ENCODE measurements at places on chromosomes 6 and 20. TPM values are rescaled to one million over a fixed set of nuclear protein-coding genes. Genes with fewer than 3 reads are reported as not detected.
A peak's percentile ranks its signal among the peaks of the same experiment; 100 is the strongest.

GRCh38 chr20:37564388-37565133 lies 36.9 kb upstream of the BLCAP start:
- DNase-seq, result peak; percentile 88

LY6G6F gene
- total RNA-seq, result not detected

DNA sequence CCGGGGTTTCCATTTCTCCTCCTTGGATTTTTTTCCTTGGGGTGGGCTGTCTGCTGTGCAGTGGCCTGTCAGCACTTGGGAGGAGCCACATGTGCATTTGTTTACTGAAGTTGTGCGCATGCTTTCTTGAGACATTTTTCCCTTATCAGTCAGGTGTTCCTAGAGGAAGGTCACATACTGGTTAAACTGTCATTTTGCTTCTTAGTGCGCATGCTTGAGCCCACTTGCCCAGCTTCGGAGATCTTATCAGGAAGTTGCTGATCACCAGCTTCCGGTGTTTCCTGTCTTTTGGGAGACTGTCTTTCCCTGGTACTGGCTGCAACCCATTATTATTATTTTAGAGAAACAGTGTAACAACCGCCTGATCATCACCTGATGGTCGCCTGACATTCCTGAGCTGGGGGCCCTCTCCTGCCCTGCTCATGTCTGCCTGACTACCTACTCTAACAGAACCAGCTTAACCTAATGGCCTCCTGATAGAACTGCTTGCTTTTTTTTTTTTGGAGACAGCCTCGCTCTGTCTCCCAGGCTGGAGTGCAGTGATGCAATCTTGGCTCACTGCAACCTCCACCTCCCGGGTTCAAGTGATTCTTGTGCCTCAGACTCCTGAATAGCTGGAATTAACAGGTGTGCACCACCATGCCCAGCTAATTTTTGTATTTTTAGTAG lies 378 bp upstream of the ERVFRD-1 start:
- no peak for DNase-seq

GRCh38 chr20:46546298-46546697 lies 4.2 kb downstream of the OCSTAMP start:
- no peak for DNase-seq

DNA sequence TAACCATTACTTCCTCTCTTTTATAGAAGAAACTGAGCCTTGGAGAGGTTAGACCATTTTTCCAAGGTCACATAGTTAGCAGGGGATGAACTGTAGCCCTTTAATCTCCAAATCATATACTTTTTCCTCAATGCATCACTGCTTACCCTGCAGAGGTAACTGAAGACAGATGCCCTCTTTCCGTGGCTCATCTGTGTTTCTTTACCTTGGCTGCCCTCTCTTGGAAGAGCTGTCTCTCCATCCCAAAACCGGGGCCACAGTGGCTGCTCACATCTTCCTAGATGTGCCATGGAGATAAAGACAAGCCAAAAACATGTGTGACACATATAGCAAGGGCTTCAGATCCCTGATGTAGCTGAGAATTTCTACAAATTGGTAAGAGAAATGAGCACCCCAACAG lies 581 bp upstream of the ALDH8A1 start:
- DNase-seq, result no peak
